ENCODE measurements at places on chromosomes 16 and 17. TPM values are rescaled to one million over a fixed set of nuclear protein-coding genes. Genes with fewer than 3 reads are reported as not detected.

GRCh38 chr16:11349599-11350276 lies 4.5 kb downstream of the RMI2 start:
- no peak for DNase-seq

C16orf95 gene
- total RNA-seq: 1.2 TPM

CSH1 gene
- total RNA-seq: not detected

GRCh38 chr17:35498448-35499178 lies 38.9 kb downstream of the SLFN12L start:
- no peak for DNase-seq

SLC2A4 gene
- total RNA-seq: not detected

CRYBA1 gene
- total RNA-seq: not detected

- DNase-seq: no peak
Observed at GRCh38 chr17:72343911-72344310, 223.1 kb downstream of the SOX9 start.

AANAT gene
- 0.14 TPM for total RNA-seq

C16orf46 gene
- total RNA-seq: 0.55 TPM

GRCh38 chr16:80403894-80404293 lies 136.9 kb upstream of the DYNLRB2 start:
- no peak for DNase-seq

DNA sequence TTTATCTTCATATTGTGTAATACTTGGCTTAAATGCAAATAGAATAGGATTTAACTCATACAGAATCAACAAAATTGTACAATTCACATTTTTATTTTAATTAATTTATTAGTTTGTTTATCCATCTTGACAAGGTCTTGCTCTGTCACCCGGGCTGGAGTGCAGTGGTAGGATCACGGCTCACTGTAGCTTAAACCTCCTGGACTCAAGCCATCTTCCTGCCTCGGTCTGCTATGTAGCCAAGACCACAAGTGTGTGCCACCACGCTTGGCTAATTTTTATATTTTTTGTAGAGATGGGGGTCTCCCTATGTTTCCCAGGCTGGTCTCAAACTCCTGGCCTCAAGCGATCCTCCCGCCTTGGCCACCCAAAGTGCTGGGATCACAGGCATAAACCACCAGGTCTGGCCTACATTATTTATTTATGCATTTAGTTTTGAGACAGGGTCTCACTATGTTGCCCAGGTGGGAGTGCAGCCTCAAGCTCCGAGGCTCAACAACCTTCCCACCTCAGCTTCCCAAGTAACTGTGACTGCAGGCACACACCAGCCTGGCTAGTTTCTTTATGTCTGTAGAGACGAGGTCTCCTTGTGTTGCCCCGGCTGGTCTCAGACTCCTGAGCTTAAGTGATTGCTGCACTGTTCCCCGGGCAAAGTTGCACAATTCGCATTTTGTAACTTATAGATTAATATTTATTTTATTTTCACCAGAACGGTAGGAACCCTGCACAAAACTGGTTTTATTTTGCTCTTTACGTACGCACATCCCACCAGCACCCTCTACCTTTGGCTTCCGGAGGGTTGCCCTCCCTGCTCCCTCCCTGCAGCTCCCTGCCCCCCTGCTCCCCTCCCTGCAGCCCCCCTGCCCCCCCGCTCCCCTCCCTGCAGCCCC lies 4.9 kb downstream of the DPEP1 start:
- no peak for DNase-seq

DNA sequence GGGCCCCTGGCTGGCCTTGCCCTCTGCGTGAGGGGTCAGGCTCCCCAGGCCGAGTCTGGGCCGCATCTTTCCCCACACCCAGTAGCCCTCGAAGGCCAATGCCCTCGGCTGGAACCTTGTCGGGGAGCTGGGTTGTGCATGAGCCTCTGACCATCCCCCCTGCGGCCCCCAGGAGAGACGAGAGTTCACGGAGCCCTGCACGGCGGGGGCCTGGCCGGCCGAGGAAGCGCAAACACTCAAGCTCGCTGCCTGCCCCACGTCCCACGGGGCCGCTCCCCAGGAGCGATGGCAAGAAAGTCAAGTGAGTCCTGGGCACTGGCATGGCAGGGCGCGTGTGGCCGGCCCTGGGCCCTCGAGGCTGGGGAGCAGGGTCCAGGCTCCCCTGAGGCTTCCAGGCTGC lies 57.3 kb downstream of the BAHCC1 start:
- no peak for DNase-seq
